Adrenal gland (tissue), 19 donors: ENCODE measurements at places on chromosomes 3 and 15.

- no peak for DNase-seq
Measured at GRCh38 chr3:23232854-23233253, 29.7 kb downstream of the UBE2E2 start.

GRCh38 chr15:92075764-92076163 is 222.3 kb downstream of the SLCO3A1 start:
- no peak for DNase-seq

- DNase-seq = peak; percentile 94
Measured at GRCh38 chr3:13091898-13092611, 18.8 kb upstream of the IQSEC1 start.

GRCh38 chr3:120561251-120562045 is 34.7 kb upstream of the NDUFB4 start:
- peak; percentile 83 for DNase-seq
